G401 (cell line): ENCODE measurements at places on chromosomes 2 and 18.

GRCh38 chr2:7288484-7288883 is 371.3 kb downstream of the RNF144A start:
- no peak for DNase-seq

- no peak for DNase-seq
These were observed at the start of gene MAP3K19 for GRCh38 chr2:135047300-135047699. MAP3K19 (minus strand) TSS chr2:135047447; CDS start chr2:135024647, 22,800 bp downstream.

- DNase-seq = no peak
These were observed 210.0 kb upstream of the SIX3 start for GRCh38 chr2:44731505-44731904.

- DNase-seq = peak; percentile 25
These were observed 62.3 kb downstream of the VWA3B start for GRCh38 chr2:98149333-98149697.

DNA sequence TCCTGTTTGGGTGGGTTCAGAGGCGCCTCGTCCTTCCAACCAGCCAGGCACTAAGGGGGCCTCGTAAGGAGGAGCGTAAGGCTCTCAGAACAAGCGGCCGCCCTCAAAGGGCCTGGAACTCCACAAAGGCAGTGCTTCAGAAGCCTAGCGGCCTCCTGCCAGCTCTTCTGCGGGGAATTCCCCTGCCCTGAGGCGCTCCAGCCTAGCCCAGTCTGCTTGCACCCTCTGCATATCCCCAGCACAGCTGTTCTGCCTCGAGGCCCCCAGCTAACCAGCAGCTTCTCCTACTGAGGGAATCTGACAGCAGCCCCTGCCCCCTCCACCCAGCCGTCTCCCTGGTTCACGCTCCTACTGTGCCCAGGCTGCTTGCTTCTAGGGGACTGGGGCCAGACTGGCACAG is 265.9 kb downstream of the TFCP2L1 start:
- DNase-seq = no peak

GRCh38 chr2:170930131-170930990 is 1.3 kb downstream of the GORASP2 start:
- peak; percentile 35 for DNase-seq

DNA sequence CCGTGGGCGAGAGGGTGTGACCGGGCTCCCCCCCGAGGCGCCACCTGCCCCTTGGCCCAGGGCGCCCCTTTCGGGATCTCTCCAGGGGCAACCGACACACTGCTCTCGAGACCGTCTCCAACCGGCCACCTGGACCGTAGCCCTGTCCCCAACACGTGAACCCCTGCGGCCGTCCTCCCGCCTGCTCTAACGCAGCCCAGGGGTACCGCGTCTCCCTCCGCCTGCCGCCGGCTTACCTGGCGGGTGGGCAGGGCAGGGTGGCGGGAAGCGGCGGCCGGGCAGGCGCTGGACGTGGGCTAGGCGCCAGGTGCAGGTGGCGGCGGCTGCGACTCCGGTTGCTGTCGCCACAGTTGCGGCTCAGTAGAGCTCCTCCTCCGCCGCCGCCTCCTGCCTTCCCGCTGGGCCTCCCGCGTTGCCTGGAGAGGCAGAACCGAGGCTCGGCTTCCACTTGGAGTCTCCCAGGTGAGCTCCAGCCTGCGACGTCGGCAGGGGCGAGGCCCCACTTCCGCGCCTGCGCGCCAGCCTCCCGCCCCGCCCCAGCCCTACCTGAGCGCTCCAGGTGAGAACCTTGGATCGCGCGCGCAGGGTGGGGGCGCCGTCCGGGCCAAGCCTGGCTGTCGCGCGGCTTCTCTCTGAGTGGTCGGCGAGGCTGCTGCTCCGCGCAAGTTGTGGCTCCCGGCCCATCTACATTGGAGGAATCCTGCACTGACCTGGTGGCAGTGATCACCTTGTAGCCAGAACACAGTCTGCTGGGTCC is at the start of gene GALNT3:
Gene GALNT3 (minus strand): TSS at position 469 of the 757 bp plus-strand sequence. CDS start 23,547 bp downstream, outside the sequence.
- peak; percentile 14 for DNase-seq

- no peak for DNase-seq
These were observed 270.9 kb upstream of the TFPI start for GRCh38 chr2:187825108-187825507.

DNA sequence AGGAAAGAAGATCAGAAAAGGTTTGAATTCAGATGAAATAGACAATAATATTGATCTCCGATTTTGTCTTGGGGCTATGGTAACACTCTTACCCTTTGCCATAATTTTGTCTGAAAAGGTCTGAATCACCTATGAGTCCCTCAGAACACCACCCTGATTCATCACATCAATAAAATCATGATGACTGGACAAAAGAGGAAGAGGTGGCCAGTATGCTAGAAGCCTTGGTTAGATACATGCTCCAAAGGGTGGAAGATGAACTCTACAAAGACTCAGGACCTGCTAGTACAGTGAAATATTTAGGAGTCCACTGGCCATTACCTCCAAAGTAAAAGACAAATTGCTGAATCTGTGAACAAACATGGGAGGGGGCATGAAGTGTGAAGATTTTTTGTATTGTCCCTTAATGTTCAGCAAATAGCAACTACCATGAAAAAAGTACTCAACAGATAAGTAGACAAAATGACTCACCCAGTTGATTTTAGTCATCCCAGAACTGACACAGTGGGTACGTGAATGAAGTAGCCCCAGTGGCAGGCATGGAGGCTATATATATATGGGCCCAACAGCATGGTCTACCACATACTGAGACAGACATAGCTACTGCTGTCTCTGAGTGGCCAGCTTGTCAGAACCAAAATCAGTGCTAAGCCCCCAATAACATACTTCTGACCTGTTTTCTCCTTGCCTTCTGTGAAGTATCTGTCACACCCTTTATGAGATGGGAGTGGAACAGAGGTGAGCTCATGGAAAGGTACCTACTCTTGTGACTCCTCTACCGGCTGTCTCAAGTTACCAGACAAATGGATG is 36.5 kb upstream of the GLS start:
- DNase-seq = no peak

- no peak for DNase-seq
These were observed 85.8 kb upstream of the SETBP1 start for GRCh38 chr18:44594799-44595467.
